ENCODE measurements at places on chromosomes 5 and 9. TPM values are rescaled to one million over a fixed set of nuclear protein-coding genes. Genes with fewer than 3 reads are reported as not detected.

DNA sequence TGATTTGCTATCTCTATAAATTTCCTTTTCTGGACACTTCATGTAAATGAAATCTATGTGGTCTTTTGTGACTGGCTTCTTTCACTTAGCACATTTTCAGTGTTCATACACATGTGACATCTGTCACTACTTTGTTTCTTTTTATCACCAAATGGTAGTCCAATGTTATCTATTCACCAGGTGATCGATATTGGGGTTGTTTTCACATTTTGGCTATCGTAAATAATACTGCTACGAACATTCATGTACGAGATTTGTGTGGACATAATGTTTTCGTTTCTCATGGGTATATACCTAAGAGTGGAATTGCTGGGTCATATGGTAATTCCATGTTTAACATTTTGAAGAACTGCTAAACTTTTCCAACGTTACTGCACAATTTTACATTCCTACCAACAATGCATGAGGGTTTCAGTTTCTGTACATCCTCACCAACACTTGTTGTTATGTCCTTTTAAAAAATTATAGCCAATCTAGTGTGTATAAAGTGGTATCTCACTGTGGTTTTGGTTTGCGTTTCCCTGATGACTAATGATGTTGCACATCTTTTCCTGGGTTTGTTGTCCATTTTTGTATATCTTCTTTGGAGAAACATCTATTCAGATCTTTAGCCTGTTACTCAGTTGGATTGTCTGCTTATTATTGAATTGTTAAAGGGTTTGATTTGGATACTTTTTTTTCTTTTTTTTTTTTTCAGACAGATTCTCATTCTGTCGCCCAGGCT lies 263.0 kb downstream of the PDZD2 start:
- no peak for DNase-seq
- no peak overlapping the region for H3K27ac ChIP-seq
- H3K4me1 ChIP-seq = no peaks in the 10 kb centered on the region
- H3K4me3 ChIP-seq = no peak overlapping the region

DNA sequence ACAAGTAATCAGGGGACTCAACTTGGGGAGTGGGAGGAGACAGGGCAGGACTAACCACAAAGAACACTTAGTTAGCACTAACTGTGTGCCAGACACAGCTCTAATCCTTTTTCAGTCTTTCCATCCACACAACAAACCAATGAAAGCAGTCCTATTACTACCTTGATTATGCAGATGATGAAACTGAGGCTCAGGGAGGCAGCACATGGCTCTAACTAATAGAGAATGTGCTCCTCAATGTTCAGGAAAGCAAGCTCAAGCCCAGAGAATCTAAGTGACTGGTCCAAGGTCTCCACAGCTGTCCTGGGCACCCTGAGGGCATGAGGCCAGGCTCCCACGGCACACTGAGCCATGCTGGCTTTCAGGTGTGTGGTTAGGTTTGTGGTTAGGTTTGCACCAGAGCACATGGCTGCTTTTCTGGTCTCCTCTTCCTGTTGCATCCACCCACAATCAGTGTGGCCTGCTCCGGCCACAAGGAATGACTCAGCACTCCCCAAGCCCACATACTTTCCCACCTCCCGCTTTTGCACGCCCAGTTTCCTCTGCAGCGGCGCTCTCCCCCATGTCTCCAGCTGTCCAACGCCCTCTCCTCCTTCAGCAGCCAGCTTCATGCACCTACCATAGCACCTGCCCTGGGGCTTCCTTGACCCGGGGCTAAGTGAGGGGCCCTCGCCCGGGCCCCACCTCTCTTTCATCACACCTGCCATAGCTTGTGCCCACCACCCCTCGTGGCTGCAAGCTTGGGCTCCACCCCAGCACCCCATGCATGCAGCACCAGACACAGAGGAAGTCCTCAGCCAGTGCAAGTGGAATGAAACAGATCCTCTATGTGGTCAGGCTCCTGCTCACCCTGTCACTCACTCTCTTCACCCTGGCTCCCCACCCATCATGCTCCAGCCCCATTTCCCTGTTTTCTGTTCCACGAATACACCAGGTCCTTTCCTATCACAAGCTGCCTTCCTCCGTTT lies 133.1 kb downstream of the GABBR2 start:
- H3K36me3 ChIP-seq = no peaks in the 10 kb centered on the region
- H3K4me3 ChIP-seq = no peak overlapping the region
- no peak for DNase-seq
- no peak overlapping the region for H3K27ac ChIP-seq
- H3K4me1 ChIP-seq = no peaks in the 10 kb centered on the region

DNA sequence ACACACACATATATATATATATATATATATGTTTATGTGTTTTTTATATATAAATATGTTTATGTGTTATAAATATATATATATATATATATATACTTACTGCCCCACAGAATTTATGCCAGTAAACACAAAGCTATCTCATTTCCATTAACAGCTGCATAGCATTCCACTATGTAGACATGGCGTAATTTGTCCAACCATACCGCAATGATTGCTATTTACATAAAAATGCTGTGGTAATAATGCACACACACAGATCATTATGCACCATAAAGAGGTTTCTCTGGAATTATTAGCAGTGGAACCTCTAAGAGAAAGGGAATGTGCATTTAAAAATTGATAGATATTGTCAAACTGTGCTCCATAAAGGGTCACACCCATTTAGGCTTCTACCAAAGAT lies 150.1 kb downstream of the CEP120 start:
- no peaks in the 10 kb centered on the region for H3K36me3 ChIP-seq
- no peak for DNase-seq
- no peaks in the 10 kb centered on the region for H3K4me1 ChIP-seq
- no peaks in the 10 kb centered on the region for H3K27me3 ChIP-seq
- no peak overlapping the region for H3K27ac ChIP-seq

DNA sequence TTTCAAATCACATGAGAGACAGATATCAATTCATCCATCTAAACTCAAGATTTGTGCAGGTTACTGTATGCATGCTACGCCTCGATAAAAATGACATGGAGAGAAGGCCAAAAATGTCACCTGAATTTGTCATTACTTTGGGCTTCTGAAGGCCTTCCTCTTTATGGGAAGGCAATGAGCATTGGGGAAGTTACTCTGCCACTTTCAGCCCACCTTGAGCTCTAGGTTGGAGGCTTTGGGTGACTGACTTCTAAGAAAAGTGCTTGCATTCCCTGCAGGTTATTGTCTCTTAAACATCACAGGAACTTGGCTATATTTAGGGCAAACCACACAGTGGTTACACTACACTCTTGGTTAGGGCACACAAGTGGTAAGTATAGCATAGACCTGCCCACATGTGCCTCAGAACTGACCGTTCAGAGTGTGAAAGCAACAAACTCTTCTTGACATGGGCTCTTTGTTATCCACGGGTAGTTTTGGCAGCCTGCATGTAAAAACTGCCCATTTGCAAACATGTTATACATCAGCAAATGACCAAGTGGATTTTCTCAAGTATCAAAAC lies 169.5 kb downstream of the ZNF608 start:
- peaks cover 43% of the 10 kb centered on the region for H3K4me1 ChIP-seq

DNA sequence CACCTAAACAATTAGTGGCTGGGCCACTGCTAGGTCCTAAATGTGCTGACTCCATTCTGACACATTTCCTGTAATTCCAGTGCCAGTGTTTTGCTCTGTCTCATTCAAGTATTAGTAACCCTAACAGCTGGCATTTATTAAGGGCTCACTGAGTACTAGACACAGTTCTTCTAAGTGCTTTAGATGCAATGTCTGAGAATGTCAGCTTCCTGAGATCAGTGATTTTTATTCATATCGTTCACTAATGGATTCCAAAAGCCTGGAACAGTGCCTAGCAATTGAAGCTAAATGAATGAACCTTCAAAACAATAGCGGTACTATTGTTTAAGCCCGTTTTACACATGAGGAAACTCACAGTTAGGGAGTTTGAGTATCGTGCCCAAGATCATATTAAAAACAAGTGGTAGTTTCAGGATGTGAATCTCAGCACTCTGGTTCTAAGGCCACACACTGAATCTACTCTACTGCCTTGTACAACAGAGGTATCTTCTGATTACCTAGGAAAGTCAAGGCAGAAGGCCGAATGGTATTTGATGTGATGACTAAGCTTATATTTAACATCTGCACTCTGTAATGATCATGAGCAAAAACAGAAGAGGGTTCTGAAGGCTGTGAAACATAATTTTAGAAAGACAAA lies 304.0 kb downstream of the PJA2 start:
- no peaks in the 10 kb centered on the region for H3K36me3 ChIP-seq
- no peak overlapping the region for H3K4me3 ChIP-seq
- H3K27me3 ChIP-seq = no peaks in the 10 kb centered on the region
- H3K4me1 ChIP-seq = no peaks in the 10 kb centered on the region

GRCh38 chr9:137051145-137051724 lies 2.6 kb downstream of the ENTPD2 start:
- no peak overlapping the region for H3K27ac ChIP-seq
- no peak for DNase-seq
- no peaks in the 10 kb centered on the region for H3K4me1 ChIP-seq
- peaks cover 76% of the 10 kb centered on the region for H3K27me3 ChIP-seq
- no peak overlapping the region for H3K4me3 ChIP-seq

DNA sequence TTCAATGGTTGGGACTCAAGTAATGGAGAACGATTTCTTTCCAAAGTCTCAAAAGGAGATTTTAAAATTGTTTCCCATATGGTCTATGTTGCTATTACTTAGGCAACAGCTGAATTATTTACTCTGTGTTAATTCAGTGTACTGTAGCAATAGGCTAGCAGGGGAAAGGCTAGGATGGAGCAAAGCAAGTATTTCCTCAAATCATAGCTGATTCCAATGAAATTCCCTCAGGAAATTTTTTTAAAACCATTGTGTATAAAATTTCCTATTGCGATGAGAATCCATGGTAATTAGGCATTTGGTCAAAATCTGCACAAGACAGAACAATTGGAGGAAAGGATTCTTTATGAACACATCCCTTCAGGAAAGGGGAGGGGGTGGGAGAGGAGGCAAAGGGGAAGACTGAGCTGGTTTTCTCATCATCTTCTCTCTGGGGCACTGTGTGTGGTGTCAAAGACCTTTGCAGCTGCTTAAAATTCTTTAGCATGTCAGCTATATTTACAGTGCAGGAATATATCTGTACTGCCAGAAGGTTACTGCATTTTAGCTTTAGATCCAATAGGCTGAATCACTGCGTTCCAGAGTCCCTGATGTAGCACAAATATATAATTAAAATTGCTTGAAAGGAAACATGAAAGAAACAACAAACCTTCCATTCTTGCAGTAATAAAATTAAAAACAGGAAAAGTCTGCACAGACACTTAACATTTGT lies 95.3 kb downstream of the ZNF608 start:
- peaks cover 16% of the 10 kb centered on the region for H3K36me3 ChIP-seq
- peaks cover 5% of the 10 kb centered on the region for H3K4me1 ChIP-seq
- DNase-seq = no peak
- no peak overlapping the region for H3K27ac ChIP-seq

DNA sequence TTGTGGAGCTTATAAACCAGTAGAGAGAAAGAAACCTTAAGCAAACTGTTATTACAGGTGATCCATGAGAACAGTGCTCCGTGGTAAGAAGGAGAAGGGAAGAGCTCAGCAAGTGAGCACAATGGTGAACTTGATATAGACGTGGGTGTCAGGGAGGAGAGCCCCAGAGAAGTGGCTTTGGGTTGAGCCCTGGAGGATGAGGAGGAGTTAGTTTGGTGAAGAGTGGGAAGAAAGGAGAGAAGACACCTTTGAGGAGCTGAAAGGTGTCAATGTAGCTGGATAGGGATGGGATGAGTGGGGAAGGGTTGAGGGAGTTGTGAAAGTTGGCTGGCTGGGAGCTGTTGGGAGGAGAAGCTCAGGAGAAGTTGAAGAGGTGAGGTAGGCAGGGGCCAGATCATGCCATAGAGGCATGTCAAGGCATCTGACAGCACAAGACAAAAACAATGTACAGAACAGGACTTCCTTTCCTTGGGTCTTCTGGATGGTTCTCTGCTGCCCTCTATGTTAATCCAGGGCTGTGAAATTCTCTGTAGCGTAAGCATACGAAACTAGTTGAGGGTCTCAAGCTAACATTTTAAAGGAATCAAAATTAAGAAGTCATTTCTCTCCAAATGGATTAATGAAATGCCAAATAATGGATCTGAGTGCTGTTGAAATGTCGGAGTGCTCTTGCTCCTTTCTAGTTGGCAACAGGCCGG lies 501.9 kb downstream of the KDM4C start:
- no peak for DNase-seq
- no peaks in the 10 kb centered on the region for H3K36me3 ChIP-seq
- no peak overlapping the region for H3K27ac ChIP-seq
- no peaks in the 10 kb centered on the region for H3K27me3 ChIP-seq

DNA sequence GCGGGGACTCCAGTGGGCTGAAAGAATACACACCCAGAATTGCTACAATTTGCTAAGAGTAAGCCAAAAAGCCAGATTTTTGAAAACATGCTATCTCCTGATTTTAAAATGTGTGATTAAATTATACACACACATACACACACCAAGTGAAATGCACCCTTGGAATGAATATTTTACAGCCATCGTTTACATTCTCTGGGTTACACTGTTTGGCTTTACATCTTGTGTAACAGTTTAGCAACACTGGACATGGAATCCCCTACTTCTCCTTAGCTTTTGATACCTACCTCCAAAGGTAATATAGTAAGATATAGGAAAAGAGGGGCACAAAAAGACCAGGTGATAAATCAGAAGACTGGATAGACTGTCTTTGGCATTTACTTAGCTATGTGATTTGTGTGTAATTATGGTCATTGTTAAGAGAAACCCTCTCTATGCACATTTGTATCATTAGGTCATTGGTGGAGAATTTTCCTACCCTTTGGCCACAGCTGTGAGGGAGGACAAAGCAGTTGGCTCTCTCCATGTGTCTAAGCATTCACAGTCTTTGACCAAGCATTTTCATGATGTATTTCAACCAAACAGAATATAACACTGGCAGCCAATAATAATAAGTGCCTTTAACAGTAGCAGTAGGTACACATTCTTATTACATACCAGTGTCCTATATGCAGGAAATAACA lies 7.6 kb downstream of the SVEP1 start:
- H3K4me1 ChIP-seq = no peaks in the 10 kb centered on the region
- H3K27me3 ChIP-seq = no peaks in the 10 kb centered on the region
- DNase-seq = no peak
- H3K4me3 ChIP-seq = no peak overlapping the region

DNA sequence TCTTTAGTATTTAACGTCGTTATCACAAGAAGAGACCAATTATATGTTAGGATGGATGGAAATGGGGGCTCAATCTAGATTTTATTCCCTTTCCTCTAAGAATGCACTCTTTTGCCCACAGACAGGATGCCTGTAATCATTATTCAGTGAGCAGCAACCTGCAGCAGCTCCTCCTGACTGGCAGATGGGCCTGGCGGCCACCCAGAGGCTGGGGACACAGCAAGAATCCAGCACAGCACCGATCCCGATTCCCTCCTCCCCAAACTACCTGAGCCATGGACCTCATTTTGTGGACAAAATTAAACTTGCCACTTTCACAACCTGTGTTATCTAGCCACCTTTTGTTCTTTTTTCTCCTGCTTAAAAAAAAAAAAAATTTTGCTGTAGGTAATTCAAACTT lies 101.0 kb downstream of the USP20 start:
- H3K4me3 ChIP-seq = no peak overlapping the region
- H3K4me1 ChIP-seq = peaks cover 4% of the 10 kb centered on the region
- H3K36me3 ChIP-seq = no peaks in the 10 kb centered on the region

STK32A gene
- total RNA-seq = 2.5 TPM

MAP1B gene
- 120 TPM for total RNA-seq

ARL14EPL gene
- total RNA-seq = not detected

DAPK1 gene
- 131 TPM for total RNA-seq

EIF4E1B gene
- total RNA-seq = 0.63 TPM

TMEFF1 gene
- 68.2 TPM for total RNA-seq

SURF6 gene
- total RNA-seq = 26.7 TPM

C9orf50 gene
- not detected for total RNA-seq

INVS gene
- 6.7 TPM for total RNA-seq

IFNA13 gene
- not detected for total RNA-seq
